ENCODE measurements at places on chromosomes 5 and 9.

DNA sequence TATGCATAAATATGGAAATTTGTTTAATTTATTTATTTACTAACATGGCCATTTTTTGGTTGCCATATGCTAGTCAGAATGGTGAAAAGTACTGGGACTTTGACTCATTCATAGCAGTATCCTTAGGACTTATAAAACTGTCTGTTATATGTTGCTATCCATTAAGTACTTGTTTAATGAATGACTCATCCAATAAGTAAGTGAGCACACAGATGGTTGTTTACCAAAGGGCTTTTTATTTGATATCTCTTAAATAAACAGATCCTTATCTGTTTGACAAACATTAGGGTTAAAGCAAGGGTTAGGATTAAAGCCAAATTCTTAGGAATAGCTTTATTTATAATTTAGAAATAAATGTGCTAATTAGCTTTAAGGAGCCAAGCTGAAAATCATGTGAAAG lies 183.4 kb downstream of the FBXO4 start:
- no peak for DNase-seq

DNA sequence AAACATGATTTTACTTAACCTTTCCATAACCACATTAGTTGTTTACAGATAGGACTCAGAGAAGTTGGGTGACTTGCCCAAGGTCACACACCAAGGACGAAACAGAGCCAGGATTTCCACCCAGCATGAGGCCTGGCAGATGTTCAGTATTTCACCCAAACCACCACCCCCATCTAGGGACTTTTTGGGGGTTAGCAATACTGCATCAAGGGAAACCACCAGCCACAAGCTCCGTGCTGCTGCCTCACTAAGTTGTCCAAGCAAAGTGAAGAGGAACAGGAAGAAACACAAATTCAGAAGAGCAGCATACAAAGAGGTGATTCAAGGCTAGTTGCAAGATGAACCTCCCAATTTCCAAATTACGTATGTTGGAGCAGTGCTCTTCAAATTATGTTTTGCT lies 219.6 kb upstream of the RORB start:
- no peak for DNase-seq

GRCh38 chr5:40365342-40366330 lies 314.1 kb upstream of the PTGER4 start:
- no peak for DNase-seq

GRCh38 chr9:82583524-82583923 lies 479.4 kb downstream of the RASEF start:
- DNase-seq: no peak

DNA sequence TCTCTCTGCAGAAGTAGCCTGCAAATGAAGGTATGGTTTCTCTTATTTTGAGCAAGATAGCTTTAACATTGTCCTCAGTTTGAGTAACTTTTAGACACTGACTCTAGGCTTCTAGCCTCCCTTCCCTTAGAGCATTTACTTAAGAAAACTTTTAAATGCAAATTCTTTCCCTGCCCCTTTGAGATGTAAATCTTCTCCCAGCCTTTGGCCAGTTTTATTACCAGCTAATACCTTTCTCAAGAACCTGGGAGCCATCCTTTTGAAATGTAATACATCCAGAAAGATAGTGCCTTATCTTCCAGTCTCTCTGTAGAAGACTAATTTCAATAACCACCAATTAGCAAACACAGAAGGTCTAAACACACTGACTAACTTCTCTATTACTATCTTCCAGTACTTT lies 688.9 kb upstream of the CDH9 start:
- no peak for DNase-seq

GRCh38 chr9:14525856-14526255 lies 167.4 kb downstream of the ZDHHC21 start:
- peak; percentile 72 for DNase-seq

GRCh38 chr9:113289091-113289490 lies 13.6 kb downstream of the PRPF4 start:
- DNase-seq: no peak

- no peak for DNase-seq
Measured at GRCh38 chr9:11931109-11931508, 762.1 kb upstream of the TYRP1 start.

- DNase-seq: no peak
Measured at GRCh38 chr5:79707535-79707934, 17.9 kb downstream of the CMYA5 start.

DNA sequence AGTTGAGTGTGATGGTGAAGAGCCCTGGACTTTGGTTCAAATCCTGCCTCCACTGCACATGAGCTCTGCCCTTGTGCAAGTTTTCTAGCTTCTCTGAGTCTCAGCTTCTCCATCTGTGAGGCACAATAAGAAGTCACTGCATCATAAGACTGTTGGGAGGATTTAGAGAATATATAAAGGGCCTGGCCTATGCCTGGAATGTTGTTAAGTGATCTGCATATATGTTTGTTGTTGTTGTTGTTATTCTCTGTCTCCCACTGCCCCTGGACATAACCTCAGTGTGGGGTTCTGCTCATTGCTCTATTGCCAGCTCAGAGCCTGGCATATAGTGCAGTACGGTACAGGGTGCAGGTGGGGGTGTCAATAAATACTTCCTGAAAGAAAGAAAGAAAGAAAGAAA lies 40.3 kb upstream of the EEIG1 start:
- DNase-seq: no peak

GRCh38 chr9:81416476-81417298 lies 272.7 kb downstream of the TLE1 start:
- no peak for DNase-seq

DNA sequence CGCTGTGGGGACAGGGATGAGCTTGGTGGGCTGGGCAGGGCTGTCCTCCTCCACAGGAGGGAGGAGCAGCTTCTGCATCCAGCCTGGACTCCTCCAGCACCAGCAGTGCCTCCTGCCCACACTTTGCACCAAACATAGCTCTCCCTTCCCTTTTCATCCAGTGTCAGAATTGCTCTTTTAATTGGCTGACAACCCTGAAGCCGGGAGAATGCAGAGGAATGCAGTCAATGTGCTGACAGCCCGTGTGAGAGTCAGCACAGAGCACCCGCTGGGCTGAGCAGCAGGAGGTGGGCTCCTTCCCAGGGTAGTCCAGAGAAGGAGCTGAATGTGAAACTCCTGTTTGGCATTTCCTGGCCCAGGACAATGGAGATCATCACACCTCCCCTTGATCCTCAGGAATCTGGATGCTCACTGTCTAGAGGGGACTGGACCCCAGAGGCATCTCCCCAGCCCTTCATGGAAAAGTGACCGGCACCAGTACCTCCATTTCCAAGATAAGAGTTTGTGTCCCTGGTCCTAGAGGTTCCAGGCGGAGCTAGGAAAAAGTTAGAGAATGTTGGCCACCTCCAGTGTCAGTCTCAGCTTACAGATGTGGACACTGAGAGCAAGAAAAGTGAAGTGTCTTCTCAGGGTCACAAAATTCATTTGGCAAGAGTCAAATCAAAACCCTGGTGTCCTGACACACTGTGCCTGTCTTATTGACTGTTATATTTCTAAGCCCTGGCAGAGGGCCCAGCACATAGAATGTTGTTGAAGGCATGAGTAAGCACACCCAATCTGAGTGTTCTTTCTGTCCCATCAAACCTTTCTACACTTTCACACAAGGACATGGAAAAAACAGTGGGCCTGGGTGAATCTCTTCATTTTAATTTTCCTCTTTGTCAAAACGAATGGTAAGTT lies 202.1 kb downstream of the SNX18 start:
- DNase-seq: no peak

GRCh38 chr5:136080113-136080482 lies 51.3 kb downstream of the TGFBI start:
- DNase-seq: no peak

DNA sequence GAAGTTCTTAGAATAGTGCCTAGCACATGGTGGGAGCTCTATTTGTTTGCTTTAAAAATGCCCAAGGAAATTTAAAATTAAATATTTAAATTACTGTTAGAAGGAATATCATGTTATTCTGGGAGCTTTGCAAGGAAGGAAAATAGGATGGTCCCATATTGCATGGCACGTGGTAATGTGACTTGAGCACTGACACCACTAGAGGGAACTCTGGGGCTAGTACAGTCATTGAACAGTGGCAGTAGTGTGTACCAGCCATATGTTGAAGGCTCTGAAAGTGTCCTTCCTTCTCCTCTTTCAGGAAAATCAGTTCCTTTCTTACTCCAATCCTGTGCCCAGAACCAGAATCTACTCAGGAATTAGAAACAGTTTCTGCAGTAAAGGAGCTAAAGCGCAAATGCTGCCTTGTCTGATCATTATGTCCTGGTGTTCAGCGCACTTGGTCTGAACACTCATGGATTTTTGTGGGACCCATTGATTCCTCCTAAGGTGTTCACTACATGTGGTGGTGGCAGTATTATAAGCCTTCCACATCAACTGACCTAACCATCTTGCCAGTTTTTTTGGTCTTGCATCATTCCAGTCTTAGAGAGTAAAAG lies 54.1 kb downstream of the GDA start:
- DNase-seq: peak; percentile 10

DNA sequence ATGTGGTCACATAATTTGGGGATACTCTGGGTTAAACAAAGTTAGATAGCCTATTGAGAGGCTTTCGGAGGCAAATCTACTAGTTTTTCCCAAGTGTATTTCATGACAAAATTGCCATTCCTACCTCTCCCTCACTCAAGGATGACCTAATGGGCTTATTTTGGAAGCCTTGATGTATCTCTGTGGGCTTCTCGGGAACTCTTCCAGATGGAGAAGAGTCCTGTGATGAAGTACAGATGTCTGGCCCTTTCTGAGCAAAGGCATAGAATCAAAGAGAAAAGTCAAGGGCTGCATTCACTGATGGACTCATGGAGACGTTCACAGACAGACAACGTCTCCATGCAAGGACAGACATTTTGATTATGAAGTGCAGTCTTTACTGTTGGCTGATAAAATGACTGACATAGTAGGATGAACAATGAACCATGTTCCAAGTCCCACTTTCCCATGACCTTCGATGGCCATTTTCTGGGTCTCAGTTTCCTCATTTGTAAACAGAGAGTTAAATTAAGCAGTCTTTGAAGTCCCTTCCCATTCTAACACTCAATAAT lies 347.2 kb upstream of the CD180 start:
- no peak for DNase-seq

DNA sequence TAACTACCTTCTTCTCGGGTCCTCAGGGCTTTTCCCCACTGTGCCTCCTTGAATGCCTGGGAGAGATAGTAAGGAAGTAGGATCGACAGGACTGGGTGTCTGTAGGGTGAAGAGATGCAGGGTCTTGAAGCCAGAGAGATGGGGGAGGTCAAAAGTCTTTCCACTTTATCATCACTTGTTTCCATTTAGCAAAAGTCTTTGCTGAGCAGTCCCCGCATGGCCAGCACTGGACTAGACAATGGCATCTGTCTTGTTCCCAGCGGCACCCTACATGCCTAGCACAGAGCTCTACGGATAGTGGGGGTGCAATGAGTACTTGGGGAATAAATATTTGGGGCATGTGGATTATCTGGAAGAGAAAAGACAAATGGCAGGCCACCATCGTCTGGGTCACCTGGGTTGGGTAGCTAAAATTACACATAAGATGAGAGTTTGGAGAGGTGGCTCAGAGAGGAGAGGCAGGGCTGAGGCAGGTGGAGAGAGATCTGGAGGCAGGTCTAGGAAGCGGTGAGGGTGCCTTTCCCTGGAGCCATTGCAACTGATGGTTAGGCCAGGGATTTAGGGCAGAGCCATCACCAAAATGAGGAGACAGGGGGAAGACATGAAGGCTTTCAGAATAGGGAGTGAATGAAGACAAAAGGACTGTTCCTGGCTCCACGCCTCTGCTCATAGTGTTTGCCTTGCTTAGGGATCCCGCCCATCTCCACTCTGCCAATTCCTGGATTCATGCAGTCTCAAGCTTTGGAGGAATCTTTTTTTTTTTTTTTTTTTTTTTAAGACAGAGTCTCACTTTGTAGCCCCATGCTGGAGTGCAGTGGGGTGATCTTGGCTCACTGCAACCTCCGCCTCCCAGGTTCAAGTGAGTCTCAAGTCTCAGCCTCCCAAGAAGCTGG lies 250.8 kb upstream of the KLF4 start:
- DNase-seq: no peak

- no peak for DNase-seq
Measured at GRCh38 chr5:95599252-95599651, 20.6 kb upstream of the GPR150 start.

DNA sequence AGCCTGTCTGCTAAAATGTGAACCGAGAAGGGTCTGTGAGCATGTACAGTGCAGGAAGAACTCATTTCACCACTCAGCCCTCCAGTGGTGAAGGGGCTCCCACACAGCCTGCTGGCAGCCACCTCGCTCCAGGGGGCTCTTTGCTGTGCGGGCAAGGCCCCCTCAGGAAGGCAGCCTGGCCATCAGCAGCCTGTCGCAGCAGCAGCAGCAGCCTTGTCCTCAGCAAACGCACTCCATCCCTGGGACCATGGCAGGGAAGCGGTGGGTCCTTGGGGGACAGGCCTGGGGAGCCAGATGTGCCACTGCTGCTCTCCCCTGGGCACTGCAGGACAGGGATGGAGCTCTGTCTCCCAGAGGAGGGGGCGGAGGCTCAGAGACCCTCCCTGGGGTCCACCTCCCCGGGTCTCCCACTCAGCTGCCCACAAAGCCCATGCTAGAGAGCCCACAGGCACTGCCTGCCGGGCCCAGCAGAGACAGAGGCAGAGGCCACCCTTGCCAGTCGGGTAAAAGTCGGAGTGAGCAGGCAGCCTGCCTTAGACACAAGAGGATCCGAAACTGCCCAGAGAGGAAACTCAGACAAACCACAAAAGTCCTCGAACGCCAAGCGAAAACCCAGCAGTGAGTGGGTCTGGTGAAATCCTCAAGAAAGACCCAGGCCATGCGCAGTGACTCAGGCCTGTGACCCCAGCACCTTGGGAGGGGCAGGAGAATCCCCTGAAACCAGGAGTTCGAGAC lies 8.0 kb downstream of the BRD3 start:
- no peak for DNase-seq

DNA sequence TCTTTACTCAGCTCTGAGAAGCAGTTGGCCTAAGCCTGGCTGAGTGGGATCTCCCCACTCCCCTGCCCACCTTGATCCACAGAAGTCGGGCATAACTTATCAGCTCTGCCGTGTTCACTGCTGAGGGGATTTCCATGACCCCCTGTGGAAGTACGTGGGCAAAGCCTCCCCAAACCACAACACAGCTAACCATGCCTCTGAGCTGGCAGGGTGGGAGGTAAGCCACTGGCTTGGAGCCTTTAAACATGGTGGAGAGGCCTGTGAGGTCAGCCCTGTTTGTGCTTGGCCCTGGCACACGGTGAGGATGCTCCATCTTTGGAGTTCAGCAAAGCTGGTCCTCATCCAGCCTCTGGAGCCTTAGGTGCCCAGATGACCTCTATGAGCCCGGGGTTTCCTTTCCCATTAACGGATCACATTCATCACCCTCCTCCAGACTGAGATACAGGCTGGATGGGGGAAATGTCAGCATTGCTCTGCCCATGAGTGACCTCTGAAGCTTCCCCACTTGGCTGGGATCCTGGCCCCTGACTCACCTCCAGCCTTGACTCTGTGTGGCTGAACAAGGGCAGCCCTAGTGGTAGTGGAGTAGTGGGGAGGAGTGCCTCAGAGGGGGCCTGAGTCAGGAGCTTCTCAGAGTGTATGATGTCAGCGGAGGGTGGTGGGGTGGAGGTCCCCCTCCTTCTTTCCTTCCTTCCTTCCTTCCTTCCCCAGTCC lies 6.2 kb downstream of the PDLIM4 start:
- DNase-seq: no peak

GRCh38 chr5:58317808-58318207 lies 142.1 kb downstream of the PLK2 start:
- no peak for DNase-seq

- DNase-seq: no peak
Measured at GRCh38 chr9:22054076-22054475, 45.0 kb upstream of the CDKN2B start.

Measured in NCI-H1930 (cell line).